Hair follicle dermal papilla cell (primary cell): ENCODE measurements at places on chromosomes 5 and 9. TPM values are rescaled to one million over a fixed set of nuclear protein-coding genes. Genes with fewer than 3 reads are reported as not detected.

LCN1 gene
- total RNA-seq, result not detected in 2 replicates

HSPA9 gene
- 342 and 357 TPM in 2 replicates for total RNA-seq

ARHGEF28 gene
- 27.4 and 42.4 TPM in 2 replicates for total RNA-seq

OLFM1 gene
- 0.85 and 1.5 TPM in 2 replicates for total RNA-seq

IFNB1 gene
- total RNA-seq, result not detected in 2 replicates

SPINK7 gene
- total RNA-seq, result not detected in 2 replicates

PRRX2 gene
- 76.4 and 92.7 TPM in 2 replicates for total RNA-seq

NR5A1 gene
- total RNA-seq, result not detected in 2 replicates

EHMT1 gene
- total RNA-seq, result 59.9 and 66.8 TPM in 2 replicates

PCDHA9 gene
- 0.16 and 0.36 TPM in 2 replicates for total RNA-seq

BARHL1 gene
- not detected in 2 replicates for total RNA-seq

PDCD1LG2 gene
- 20.1 and 21.5 TPM in 2 replicates for total RNA-seq

TLE4 gene
- total RNA-seq, result 74.2 and 81.8 TPM in 2 replicates

CCNI2 gene
- not detected in 2 replicates for total RNA-seq

CYLC2 gene
- total RNA-seq, result not detected in 2 replicates

RNF14 gene
- total RNA-seq, result 103 TPM in 2 replicates

NOXA1 gene
- total RNA-seq, result 0.49 and 0.65 TPM in 2 replicates

FSD1L gene
- 7.5 and 8.0 TPM in 2 replicates for total RNA-seq

FBP2 gene
- total RNA-seq, result not detected in 2 replicates

PLCXD3 gene
- total RNA-seq, result under 0.01 and 0.12 TPM in 2 replicates

GRM6 gene
- under 0.01 TPM in 1 of 2 replicates, not detected in the other for total RNA-seq

CDH6 gene
- 1.5 and 2.1 TPM in 2 replicates for total RNA-seq
